ENCODE measurements at places on chromosomes 5 and 9.

GRCh38 chr5:153399595-153399994 is 90.9 kb upstream of the GRIA1 start:
- no peak for DNase-seq

DNA sequence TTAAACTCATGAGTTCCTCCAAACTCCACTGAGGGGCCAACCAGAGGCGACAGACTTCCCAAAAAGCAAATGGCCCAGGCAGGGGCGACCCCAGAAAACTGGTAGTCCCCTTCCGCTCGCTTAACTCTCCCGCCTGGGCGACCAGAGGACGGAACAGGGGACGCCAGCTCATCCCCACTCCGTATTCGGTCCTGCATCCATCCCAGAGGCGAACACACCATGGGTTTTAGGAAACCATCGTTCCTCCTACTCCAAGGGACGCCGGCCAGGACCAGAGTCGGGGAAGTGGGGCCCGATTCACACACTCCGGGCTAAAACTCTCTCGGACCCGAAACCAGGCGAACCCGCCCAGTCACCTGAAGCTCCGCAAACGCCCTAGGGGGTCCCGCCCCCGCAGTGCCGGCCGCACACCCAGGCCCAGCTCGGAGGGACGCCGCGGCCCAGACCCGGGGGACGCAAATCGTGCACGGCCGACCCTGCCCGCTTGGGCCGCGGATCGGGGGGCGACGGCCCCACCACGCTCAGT is 478 bp downstream of the TEX10 start:
- peak; percentile 9 for DNase-seq

DNA sequence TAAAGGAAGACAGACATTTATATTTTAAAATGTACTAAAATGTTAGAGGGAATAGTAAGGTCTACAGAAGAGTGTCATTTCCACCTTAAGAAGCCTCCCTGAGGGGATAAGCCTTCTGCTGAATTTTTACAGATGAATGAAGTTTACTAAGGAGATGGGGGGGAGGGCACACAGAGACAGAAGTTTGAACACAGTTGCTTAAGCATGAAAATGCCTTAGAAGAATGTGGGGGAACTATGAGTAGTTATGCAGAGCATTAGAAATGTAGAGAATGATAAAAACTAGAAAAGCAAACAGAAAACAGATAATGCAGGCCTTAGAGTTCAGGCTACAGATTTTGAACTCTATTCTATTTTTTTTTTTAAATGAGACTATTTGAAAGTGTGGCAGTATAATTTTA is 232.2 kb upstream of the VLDLR start:
- no peak for DNase-seq

GRCh38 chr9:70043689-70044489 is at the start of gene MAMDC2:
Gene MAMDC2, plus strand, starts transcription at chr9:70043848. Its CDS starts 350 bp downstream, at chr9:70044198.
- no peak for DNase-seq

- DNase-seq: no peak
Observed at GRCh38 chr9:130986356-130986965, 22.5 kb upstream of the LAMC3 start.

DNA sequence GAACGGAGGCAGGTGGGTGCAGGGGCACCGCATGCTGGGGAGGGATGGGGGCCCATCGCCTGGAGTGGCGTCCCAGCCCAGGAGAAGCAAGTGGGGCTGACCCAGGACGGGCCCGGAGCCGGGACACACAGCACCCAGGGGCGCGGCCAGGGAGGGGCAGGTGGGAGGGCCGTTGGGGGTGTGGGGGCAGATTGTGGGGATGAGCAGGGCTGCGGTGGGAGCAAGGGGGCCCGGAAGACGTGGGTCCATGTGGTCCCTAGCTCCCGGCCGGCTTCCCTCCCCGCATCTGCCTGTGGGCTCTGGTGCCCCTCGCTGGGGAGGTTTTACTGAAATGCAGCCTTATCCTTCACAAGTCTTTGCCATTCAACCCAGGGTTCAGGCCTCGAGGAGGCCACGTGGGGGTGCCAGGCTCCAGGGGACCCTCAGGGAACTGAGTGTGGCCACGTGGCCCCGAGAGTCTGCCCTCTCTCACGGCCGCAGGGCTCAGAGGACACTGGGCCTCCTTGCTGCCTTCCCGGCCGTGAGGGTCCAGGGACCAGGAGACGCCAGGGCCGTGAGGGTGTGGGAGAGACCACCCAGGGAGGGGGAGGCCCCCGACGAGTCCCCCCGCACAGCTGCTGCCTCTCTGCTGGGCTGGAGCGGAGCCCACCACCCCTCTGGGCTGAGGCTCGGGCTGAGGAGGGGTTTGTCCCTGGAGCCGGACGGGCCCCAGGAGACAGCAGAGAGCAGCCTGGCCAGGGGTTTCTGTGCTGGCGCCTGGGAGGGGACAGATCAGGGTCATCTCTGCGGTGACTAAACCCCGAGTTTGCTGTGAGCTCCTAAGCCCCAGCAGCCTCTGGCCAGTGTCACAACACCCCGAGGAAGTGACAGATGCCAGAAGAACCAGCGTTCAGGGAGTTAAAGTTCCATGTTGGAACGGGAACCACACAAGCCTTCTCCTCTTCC is 35.2 kb downstream of the SLC9A3 start:
- no peak for DNase-seq

- DNase-seq: no peak
Observed at GRCh38 chr5:137867664-137868063, at the start of gene MYOT. Gene MYOT, plus strand, starts transcription at chr5:137867860. Its CDS starts 2,792 bp downstream, at chr5:137870652.

- no peak for DNase-seq
Observed at GRCh38 chr5:43400082-43400481, 12.1 kb downstream of the CCL28 start.

- DNase-seq: no peak
Observed at GRCh38 chr9:125204477-125204876, 4.1 kb downstream of the RABEPK start.

DNA sequence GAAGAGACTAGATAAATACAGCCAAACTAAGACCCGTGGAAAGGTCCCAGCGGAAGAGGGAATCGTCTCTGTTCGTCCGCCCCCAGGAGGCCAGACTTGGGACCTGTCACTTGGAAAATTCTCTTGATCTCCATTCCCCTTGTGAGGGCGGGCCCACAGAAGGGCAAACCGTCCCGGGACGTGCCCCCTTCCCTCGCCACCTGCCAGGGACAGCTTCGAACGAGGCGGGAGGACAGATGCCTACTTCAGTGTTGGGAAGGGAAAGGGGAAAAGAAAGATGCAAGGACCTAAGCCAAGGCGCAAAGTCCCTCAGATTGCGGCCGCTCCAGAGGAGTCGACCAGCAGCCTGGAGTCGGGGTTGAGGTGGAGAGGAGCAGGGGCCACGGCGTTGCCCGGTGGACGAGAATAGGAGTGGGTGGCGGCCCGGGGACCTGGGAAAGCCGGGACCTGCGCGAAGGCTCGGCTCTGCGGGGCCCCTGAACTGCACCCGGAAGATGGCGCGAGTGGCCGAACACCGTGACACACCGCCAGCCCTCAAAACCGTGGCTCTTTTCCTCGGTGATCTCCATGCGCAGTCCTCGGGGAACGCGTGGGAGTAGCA is 4.4 kb upstream of the EBF1 start:
- DNase-seq: no peak

DNA sequence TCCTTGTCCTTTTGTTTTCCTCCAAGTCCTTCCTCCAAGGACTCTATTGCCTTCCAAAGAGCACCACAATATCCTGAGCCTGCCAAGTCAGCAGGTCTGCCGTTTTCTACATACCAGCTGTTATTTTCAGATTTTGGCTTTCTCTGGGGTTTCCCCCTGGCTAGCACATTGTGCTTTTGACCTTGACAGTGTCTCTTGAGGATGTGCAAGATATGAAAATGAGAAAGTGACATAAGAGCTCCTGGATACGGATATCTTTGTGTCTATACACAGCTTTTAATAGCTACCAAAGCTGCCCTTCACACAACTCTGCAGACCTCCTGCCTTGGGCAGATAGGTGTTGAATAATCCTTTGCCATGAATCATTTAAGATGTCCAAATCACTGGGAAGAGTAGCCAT is 67.0 kb downstream of the HAPLN1 start:
- no peak for DNase-seq

DNA sequence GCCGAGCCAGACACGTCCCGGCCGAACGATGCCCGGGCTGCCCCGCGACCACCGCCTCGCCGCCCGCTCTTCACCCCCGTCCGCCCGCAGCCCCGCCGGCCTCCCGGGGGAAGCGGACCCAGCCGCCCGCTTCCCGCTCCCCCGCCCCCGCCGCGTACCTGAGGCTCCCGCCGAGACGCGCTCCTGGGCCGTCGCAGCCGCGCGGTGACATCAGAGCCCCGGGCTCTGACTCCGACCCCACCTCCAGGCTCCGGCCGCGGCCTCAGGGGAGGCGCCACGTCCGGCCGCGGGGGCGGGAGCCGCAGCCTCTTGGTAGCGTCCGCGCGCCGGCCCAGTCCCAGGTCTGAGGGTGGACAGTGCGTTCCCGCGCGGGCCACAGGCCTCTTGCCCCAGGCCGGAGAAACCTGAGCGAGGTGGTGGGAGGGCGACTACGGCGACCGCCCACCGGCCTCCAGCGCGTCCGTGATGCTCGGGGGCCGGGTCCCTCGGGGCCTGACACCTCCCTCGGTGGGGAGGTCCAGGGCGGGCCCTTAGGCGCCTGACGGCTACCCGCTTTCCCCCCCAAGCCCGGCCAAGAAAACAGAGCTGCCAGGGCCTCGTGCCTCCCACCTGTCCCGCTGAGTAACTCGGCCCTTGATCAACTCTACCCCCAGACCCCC is at the start of gene SHROOM1:
Gene SHROOM1 (minus strand): TSS at position 212 of the 659 bp plus-strand sequence. CDS start 4,507 bp downstream, outside the sequence.
- DNase-seq: no peak

- no peak for DNase-seq
Observed at GRCh38 chr9:91047993-91048607, 246.5 kb downstream of the SYK start.

GRCh38 chr9:2228132-2228531 is 213.0 kb downstream of the SMARCA2 start:
- no peak for DNase-seq

GRCh38 chr5:166505544-166505943 is 1785.9 kb upstream of the WWC1 start:
- DNase-seq: no peak

DNA sequence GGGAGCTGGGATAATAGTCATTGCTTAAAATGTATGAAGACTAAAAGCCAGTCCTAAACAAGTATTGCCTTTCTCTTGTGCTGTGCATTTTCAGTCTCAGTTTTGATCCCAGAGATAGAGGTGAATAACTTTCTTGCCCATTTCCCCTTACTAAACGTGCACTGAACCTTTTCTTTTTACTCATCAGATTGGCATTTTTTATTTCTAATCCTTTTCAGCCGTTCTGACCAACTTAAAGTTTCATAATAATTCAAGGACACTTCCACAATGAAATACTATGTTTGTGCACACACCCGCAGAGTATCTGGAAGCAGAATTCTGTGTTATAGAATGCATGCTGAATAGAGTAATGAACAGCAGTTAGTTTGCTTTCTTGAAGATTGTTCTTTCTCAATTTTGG is 343.6 kb downstream of the LRRC70 start:
- no peak for DNase-seq

DNA sequence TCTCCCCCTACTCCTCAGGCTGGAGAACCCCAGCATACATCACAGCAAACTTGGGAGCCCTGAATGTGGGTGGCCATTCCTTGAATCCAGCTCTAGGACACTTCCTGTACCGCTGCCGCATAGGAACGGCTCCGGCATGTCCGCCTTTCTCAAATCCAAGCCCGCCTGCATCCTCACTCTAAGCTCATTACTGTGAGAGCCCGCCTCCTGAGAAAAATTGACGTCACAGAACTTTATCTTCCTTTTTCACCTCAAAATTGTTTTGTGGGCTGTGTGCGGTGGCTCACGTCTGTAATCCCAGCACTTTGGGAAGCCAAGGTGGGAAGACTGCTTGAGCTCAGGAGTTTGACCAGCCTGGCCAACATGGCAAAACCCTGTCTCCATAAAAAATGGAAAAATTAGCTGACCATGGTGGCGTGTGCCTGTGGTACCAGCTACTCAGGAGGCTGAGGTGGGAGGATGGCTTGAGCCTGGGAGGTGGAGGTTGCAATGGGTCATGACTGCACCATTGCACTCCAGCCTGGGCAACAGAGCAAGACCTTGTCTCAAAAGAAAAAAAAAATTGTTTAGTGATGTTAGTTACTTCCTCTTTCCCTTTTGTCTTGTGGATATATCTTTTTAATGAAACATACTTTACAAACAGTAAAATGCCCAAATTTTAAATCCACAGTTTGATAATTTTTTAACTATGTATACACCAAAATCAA is 22.8 kb downstream of the RNF44 start:
- DNase-seq: no peak

- no peak for DNase-seq
Observed at GRCh38 chr5:118597543-118597942, 390.8 kb downstream of the DTWD2 start.

DNA sequence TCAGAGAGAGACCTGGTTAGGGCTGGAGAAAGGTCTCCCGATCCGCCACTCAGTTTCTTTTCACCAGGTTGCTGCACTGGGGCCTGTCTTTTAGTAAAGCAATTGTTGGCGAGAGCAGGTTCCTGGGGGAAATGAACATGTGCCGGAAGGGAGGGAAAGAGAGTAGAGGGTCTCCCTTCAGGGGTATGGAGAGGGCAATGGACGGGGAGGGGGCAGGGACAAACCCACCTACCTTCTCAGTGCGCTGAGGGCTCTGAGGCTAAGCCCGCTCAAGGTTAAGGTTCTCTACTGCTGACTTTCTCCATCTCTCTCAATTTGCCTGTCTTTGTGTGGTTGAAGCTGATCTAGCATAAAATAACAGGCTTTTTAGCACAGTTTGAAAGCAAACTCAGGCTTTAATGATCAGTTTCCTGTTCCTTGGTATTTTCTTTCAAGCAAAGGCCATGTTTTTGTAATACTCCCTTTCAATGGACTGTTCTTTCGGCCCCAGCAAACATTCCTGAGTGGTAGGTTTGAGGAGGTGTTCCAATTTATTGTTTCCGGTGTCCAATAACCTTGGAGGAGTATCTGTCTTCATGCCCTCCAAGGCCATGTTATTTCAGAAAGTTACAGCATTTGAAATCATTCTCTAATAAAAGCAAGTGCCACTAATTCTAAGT is 25.5 kb upstream of the TRAF1 start:
- DNase-seq: no peak

GRCh38 chr9:13719446-13719845 is 440.0 kb upstream of the MPDZ start:
- no peak for DNase-seq

DNA sequence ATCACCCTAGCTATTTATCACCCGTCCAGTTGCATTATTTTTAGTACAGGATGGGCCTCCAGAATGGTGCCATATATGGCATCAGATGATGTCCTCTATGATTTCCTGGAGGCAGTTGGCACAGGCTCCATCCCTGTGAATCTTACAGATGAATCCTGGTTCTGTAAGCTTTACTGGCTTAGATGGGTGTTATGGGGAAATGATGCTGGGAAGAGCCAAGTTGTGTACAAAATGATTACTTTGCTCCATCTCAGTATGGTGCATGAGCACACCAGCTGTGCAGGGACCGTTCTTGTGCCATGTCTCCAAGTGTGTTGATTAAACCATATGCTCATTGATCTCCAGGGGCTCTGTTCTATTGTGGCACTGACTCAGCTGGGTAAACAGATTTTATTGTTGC is 755.7 kb downstream of the TLR4 start:
- DNase-seq: no peak

All from activated T-cell treated with anti-CD3 and anti-CD28 coated beads for 48 hours (primary cell).